Fibroblast of skin of right quadriceps (primary cell): ENCODE measurements at places on chromosomes 12 and 14.

DNA sequence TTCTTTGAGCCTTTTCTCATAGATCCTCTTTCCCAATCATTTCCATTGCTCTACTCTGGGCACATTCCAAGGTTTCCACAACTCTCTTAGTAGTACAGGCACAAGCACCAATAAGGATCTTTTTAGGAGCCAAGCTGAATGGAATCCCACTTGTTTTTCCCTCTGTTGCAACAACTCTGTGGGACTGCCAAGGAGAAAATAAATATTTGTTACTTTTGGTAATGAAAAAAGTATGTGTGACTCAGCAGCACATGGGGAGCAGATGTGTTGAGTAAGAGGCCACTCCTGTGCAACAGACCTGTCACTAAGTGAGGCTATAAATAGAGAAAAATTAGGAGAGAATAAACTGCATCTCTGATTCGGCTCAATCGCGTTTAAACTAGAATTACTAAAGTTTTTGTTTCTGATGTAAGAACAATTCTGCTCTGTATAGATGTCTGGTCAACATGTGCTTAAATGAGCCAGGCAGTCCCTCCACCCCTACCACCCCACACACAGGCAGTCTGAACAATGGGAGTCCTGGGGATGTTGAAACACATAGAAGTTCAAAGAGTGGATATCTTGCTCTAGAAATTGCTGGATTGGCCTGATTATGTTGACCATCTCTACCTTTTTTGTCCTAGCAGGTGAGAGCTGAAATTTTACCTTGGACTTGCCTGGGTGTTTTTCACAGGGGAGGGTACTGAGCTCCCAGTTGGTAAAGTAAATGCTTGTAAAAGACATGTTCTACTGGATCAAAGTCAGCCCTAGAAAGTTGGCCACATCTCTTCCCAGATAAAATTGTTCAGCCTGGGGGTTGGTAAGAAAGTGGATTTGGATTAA lies 244.3 kb upstream of the NOVA1 start:
- peak; percentile 98 for DNase-seq

- DNase-seq, result no peak
These were observed 7.2 kb upstream of the LMO3 start for GRCh38 chr12:16613199-16613598.

- DNase-seq, result peak; percentile 90
These were observed 2.1 kb upstream of the BLOC1S1 start for GRCh38 chr12:55713721-55714120.

DNA sequence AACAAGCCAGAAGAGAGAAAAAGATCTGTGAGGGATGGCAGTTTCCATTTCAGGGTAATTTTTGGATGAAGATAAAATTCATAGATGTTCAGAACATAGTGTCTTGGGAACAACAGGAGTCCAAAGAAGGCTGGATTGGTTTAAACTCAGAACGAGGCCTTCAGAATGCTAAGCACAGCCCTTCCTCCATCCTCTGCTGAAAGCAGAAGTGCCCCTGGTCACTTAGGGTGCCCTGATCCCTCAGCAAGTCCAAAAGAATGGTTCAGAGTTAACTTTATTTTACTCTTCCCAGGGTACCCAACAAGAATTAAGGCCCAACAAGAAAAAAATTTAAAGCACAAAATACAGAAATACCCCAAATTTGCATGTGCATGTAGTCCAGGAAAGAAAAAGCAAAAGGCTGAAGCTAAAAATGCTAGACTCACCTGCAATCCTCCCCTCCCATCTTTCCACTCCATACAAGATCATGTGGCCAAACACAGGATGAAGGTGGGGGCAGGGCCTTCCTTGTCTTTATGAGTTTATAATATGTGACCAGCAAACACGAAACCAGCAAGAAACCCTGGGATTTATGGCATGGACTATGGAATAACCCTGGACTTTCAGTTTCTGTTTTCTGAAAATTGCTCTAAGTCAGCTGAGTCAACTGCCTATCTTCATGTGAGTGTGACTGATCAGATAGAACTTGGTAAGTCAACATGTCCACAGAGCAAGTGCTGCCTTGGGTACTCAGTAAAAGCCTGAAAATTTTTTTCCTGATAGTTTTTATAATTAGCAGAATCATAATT lies 21.2 kb downstream of the MAX start:
- DNase-seq, result no peak

DNA sequence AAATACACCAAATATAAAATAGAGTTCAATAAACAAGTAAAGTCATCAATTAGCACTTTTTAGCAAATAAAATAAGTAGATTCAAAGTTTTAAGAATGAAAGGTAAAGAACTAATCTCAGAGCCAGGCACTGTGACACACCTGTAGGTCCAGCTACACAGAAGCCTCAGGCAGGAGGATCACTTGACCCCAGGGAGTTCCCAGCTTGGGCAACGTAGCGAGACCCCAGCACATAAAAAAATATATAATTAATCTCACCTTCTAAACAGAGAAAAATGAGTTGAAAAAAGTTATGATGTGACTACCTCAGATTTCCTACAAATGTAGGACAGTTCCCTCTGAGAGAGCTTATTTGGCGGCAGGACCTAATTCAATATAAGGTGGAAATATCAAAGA lies 19.3 kb downstream of the DAD1 start:
- no peak for DNase-seq

DNA sequence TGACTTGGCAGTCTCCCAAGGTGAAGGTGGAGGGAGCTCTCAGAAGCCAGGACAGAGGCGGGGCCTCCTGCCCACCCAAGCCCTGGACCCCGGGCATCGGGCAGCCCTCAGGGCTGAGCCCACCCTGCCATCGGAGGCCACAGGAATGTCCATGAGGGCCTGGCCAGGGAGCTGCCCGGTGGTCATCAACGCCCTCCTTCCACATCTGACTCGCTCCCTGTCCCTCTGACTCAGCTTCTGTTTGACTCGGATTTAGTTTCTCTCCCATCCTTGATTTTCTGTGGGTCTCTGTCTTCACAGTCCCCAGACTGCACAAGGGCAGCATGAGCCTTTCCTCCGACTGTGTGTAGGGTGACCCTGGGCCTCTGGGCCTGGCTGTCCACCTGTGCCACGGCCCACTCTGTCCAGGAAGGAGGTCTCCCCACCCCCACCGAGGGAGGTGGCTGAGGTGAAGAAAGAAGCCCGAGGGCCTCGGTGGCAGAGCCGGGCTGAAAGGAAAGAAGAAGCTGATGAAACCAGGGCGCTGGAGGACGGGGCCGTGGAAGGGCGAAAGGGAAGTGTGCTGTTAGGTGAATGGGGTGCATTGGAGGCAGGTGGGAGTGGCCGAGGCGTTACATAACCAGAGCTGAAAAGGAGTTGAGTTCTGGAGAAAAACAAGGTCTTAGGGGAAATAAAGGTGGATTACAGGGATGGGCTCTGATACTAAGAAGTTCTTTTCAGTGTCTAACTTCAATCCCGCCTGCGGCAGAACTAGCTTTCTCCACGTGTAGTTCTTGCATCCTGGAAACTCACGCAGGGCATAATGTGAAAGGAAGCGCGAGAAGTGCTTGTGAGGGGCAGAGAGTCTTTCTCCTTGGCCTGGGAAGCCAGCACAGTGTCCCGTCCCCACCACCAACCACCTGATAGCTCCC lies 16.7 kb upstream of the TMEM106C start:
- peak; percentile 42 for DNase-seq

DNA sequence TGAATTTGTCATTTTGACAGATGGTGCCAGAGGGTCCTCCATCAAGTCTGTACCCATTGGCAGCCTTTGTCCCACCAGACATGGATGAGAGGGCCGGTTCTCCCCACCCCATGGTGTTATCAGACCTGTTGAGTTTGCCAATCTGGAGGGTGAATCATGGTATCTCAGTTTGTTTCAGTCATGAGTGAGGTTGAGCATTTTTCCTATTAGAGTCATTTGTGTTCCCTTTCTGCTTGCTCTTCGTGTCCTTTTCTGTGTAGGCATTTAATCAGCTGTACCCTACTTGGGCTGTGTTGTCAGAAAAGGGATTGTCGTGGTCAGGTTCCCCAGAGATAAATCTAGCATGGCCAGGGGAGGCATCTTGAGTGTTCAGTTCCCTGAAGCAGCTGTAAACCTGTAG lies 30.5 kb downstream of the SLC24A4 start:
- no peak for DNase-seq

DNA sequence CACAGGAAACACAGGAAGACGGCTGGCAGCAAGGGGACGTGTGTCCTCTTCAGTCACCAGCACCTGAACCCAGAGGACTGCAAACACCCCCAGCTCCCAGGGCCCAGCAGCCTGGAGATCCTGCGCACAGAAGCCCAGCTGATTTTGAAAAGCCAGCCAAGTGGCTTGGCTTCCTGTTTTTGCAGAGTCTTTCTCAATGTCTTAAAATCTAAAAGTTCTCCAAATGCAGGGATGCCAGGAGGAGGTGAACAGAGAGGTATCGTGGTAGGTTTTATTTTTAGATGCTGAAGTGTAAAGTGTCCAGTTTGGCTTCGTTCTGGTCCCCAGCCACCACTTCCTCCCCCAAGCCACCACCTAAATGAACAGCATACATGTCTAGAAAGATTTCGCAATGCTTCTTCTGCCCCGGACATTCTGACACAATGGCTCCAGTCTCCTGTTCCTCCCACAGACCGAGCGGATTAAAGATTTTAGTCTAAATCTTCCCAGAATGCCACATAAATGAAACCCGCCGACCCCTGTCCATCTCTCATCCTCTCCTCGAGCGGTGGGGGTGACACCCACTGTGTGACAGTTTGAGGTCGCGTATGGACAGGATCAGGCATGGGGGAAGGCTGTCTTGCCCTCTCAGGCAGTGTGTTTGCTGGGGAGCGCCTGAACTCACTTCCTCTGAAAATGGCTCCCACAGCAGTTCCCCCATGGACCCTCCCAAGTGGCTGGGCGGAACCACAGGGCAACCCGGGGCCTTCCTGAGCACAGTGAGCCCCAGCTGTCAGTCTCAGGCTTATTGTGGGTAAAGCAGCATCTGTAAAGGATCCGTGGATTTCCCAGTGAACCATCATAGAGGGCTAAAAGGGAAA lies 41.6 kb downstream of the ITPK1 start:
- peak; percentile 27 for DNase-seq

DNA sequence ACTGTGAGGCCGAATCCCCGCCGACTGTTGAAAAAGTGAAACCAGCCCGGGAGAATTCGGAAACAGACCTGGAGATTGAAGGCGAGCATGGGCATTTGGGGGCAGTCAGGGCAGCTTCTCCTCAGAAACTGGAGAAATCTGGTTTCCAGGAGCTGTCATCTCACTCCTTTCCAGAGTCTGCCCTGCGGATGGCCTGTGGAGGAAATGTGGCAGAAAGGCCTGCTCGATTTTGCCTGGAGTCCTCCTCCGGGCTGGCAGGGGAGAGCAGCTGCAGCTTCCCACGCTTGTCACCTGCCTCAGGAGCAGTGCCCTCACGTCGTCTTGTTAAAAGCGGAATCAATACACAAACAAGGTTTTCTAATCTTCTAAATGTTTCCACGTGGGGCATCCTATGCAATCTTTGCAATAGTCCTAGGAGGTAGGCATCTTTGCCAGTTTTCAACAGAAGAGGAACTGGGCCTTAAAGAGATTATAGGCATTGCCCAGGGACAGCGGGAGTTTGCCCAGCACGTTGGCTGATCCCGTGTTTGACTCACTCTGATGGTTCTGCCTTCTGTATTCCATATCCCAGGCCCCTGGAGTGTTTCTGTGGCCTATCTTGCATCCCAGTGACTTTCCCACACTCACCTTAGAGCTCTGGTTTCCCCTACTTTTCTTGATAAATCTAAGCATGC lies 2.3 kb downstream of the LRRC74A start:
- no peak for DNase-seq
